Thyroid gland (tissue), 4 donors: ENCODE measurements at places on chromosomes 5 and 9. TPM values are rescaled to one million over a fixed set of nuclear protein-coding genes. Genes with fewer than 3 reads are reported as not detected.

SLC45A2 gene
- total RNA-seq: not detected

CATSPER3 gene
- total RNA-seq: not detected

PPP1R26 gene
- total RNA-seq: 27.3 TPM

EGR1 gene
- 72.3 TPM for total RNA-seq

PCDHA1 gene
- not detected for total RNA-seq

CBY3 gene
- not detected for total RNA-seq

MOB3B gene
- total RNA-seq: 9.8 TPM

GRIA1 gene
- 0.89 TPM for total RNA-seq

NTRK2 gene
- 92.0 TPM for total RNA-seq

OTULINL gene
- total RNA-seq: 10.5 TPM

NR2F1 gene
- 39.4 TPM for total RNA-seq

UBE2B gene
- total RNA-seq: 44.0 TPM

IQGAP2 gene
- total RNA-seq: 67.6 TPM

DNA sequence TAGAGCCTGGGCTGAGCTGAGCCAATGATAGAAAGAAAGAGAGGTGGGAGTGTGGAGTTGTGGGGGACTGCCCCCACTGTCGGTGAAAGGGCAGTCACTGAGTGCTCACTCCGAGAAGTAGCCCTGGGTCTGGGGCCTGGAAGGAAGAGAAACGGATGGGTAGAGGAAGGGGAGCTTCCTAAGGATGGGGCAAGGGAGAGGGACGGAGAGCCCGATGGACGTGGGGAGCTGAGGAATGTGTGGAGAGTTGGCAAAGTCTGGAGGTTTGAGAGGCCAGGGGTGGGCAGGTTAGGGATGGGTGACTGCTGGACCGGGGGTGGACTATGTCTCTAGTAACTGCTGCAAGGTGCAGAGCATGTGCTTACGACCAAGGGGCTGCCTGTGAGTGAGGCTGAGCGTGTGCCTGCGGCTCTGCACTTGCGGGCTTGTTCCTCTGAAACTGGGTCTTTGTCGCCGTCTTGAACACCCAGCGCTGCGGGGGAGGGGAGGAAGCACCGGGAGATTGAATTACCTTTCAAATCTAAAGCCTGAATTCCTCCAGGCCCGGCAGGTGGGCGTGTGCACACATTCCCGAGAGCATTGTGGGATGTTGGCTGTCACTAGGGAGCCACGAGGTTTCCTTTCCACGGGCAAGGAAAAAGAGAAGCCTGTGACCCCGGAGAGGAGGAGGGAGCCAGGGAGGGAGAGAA lies 76.4 kb upstream of the ARAP3 start:
- peak; percentile 20 for DNase-seq

DNA sequence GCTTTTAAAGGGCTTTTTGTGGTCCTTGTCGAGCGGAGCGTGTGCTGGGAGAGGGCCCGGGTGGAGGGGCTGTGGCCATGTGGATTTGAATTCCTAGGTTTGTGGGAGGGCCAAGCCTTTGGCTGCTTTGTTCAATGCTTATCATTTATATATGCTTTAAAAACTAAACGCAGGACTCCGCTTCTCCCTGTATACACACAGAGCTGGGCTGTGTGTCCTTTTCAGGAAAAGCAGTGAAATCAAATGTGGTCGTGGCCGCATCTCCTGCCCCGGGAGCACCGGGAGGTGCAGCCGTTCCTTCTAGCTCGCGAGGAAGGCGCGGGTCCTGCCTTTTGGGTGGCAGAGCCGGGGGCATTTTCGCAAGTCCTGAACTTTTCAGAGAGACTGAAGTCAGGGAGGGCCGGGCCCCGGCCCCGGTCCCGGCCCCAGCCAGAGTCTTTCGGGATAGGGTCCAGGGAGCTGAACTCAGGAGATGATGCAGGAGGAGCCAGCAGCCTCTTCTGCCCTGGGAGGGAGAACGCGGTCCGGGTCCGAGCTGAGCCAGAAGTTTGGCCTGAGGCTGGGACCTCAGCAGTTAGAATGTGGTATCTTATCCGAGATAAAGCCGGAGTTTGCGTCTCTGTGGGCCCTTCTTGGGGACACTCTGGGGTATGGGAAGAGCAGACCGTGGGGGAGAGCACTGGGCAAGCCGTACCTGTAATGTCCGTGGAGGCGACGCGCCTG lies 158.8 kb downstream of the C9orf152 start:
- peak; percentile 24 for DNase-seq

- DNase-seq: no peak
These were observed 153.1 kb downstream of the PCSK1 start for GRCh38 chr5:96279801-96280542.

GRCh38 chr5:113117543-113118115 lies 141.0 kb downstream of the DCP2 start:
- DNase-seq: no peak

DNA sequence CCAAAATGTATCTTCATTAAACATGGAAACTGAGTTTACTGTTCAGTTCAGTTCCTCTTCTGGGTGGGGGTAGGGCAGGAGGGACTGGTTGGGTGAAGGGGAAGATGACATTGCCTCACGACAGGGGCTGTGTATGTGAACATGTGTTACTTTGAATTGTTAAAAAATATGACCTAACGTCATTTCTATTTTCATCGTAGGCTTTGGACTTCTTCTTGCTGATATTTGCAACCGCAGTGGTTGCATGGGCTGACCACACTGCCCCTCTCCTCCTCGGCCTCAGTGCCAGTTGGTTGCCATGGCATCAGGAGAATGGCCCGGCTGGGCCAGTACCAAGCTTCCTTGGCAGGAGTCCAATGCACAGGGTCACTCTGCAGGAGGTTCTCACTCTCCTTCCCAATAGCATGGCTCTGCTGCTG lies 41.5 kb downstream of the HACD4 start:
- DNase-seq: peak; percentile 15

GRCh38 chr9:108724652-108725051 lies 131.1 kb downstream of the ACTL7B start:
- DNase-seq: no peak

DNA sequence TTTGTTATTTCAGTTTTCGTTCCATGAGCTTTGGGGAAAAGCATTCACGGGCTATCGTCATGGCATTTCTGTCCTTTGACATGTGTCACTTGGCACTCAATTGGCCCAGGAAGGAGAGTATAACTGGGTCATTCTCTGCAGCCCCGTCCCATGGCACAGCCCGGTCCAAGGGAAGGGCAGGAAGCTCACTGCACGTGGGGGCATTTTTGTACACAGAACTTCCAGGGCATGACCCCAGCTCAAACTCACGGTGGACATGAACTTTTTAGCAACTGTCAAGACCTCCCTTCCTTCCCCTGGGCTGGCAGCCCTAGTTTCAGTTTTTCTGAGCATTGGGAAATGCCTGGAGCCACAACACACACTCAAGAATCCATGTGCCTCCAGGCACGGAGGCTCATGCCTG lies 161.6 kb upstream of the PANK3 start:
- DNase-seq: peak; percentile 15

GRCh38 chr9:14941501-14942405 lies 31.5 kb upstream of the FREM1 start:
- DNase-seq: no peak

- DNase-seq: no peak
These were observed 892.9 kb downstream of the NR2F1-AS1 start for GRCh38 chr5:92687821-92688722.

GRCh38 chr5:114438471-114438870 lies 76.6 kb downstream of the KCNN2 start:
- DNase-seq: no peak

DNA sequence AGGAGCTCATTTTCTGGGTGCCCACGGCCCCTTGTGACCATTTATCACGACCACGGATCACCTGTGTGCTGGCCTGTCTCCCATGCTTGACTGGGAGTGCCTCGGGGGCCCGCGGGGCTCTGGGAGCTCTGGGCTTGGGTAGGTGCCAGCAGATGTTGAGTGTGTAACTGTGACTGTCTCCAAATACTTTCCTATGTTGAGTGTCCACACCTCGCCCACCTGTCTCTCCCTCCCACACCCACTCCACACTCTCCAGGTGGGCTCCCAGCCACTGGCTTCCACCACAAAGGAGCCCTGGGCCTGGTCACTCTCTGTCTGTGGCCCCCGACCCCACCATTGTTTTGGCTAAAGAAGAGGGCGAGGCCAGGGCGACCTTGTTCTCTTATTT lies 196.4 kb downstream of the CDK5RAP2 start:
- DNase-seq: peak; percentile 41

DNA sequence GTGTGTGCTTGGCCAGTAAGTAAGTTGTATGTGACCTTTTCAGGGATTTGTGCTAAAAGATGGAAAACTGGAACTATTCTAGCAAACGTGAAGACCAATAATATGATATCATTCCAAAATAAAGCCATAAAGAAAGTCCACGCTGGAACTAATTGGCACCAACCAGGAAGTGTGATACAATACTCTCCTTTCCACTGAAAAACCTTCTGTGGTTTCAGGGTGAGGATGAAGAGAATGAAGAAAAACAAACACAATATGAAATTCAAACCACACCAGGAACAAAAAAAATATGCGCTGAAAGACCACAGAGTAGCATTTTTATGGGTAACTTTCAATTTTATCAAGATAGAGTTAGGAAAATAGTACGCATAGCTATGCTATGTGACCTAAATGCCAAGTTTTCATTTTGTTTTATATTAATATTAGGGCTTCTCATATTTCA lies 105.8 kb downstream of the EFNA5 start:
- DNase-seq: no peak

DNA sequence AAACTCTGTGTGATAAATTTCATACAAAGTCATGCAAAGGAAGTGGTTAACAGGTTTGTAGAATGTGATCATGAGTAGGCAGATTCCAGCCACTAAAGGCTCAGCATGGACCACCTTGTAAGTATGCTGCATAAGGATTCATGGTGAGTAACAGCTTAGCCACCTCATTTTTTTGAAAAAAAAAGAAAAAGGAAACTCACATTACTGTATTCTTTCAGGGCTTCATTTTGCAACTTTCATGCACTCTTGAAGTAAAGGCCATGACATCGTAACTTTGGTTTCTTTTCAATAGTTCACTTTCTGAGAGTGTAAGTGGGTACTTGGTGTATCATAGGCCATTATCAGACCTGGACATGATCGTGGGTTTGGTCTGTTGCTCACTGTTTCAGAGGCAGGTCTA lies 175.1 kb downstream of the PCSK1 start:
- DNase-seq: no peak

GRCh38 chr5:135745897-135746500 lies 88.5 kb upstream of the SLC25A48 start:
- no peak for DNase-seq

DNA sequence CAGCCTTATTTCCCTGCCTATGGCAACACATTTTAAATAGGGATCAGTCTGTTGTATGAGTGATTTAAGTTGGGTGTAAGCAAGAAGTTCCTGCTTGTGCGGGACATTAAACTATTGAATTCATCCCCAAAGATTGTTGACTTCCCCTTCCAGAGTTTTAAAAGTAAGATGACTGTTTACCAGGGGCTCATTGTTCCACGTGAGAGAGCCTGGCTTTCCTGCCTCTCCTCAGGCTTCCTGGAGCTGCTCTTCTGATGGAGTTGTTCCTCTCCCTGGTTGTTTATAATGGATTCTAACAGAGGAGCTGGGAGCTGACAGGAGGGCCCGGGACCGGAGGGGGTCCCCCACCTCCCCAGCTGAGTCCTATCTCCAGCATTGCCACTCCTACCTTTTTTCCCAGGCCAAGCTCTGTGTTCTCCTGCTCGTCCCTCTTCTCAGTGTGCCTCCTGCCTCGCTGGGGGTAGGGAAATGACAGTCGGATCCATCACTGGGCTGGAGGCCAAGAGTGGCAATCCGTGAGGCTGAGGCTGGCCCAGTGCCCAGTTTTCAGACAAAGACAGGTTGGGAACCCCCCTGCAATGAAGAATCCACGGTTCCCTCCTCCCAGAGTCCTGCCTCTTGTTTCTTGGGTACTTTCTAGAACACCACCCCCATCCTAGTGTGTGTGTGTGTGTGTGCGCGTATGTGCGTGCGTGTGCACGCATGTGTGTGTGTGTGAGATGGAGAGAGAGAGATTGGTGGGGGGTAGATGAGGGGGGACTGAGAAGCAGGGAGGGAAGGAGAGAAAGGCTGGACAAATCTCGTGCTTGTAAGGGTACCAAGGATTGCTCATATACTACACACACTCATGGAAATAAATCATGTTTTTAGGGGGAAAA lies 123.7 kb upstream of the NFIB start:
- DNase-seq: peak; percentile 18

DNA sequence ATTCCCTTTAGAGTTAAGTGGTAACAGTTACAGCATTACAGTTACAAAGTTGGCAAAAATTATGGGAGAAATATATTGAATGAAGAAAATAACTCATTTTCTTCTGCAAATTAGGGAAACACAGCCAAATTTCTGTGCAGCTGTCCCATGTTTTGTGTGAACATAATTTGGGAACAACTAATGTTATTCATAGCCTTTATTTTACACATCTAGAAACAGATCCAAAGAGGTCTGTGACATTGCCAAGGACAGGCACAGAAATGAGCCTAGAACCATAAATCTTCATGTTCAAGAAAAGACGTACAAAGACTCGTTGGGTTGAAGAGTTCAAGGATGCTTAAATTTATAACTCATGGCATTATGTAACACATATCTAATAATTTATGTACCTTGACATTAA lies 114.1 kb upstream of the TXNDC8 start:
- no peak for DNase-seq

- no peak for DNase-seq
These were observed 381.1 kb downstream of the RASEF start for GRCh38 chr9:82681809-82682208.

DNA sequence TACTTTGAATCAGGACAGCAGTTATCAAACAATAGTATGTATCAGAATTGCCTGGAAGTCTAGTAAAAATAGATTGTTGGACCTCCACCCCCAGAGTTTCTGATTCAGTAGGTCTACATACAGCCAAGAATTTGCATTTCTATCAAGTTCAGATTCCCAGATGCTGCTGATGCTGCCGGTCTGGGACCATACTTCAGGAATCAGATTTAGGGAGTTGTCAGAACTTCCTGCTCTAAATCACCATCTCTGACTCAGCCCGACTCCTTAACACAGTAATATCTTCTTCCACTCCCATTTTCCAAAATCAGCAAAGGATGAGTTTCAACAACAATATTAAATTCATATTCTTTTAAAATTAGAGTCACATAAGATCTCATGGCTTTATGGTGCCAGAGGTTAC lies 227.2 kb upstream of the TMEM161B start:
- DNase-seq: no peak

DNA sequence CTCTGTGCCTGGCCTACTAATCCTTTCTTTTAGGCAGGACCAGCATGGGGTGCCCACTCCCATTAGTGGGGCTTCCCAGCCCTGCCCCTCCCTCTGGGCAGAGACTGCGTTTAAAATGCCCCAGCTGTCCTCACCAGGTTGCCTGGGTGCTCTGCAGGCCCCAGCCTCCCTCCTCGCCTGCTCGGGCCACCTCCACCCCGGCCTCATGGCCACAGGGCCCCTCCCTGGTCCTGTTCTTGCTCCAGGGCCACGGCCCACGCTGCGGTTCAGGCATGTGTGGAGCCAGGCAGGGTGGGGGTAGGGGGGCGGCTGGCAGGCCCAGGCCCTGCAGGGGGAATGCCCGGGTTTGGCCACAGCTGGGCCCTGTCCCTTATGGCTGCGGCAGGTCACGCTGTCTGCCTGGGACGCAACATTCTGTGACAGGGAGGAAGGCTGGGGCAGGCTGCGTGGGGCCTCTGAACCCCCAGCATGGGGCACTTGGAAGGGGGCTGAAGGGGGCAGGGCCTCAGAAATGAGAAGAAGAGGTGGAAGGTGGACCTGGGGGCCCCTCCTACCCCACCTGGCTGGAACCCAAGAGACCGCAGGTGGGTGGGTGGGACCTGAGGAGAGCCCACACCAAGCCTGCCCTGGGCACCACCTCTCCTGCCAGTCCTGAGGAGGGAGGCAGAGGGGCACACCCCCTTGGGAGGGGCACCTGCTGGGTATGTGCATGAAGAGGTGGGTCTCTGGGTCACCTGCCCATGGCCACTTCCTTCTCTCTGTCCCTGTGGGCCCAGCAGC lies at the start of gene LCN12:
Gene LCN12 (plus strand): TSS at position 733 of the 780 bp plus-strand sequence. CDS start 55 bp downstream, outside the sequence.
- peak; percentile 94 for DNase-seq
